ENCODE measurements at places on chromosomes 12 and 14. TPM values are rescaled to one million over a fixed set of nuclear protein-coding genes. Genes with fewer than 3 reads are reported as not detected.
A peak's percentile ranks its signal among the peaks of the same experiment; 100 is the strongest.

DNA sequence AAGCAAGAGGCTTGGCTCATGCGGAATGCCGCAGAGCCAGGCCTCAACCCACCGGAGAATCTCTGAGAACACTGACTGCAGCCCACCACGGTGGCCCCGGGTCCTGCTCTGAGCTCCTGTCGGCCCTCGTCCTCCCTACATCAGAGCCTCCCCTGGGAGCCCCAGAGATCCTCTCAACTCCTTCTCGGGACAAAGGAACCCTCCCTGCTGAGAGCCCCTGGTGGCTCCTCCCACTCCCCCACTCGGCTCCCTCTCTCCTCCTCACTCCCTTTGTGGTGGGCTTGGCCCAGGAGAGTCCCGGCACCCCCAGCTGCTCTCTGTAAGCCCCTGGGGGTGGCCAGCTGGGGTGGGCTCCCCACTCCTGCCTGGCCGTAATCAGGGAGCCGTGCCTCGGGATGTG lies 11.1 kb upstream of the INF2 start:
- peak; percentile 35 for DNase-seq

DNA sequence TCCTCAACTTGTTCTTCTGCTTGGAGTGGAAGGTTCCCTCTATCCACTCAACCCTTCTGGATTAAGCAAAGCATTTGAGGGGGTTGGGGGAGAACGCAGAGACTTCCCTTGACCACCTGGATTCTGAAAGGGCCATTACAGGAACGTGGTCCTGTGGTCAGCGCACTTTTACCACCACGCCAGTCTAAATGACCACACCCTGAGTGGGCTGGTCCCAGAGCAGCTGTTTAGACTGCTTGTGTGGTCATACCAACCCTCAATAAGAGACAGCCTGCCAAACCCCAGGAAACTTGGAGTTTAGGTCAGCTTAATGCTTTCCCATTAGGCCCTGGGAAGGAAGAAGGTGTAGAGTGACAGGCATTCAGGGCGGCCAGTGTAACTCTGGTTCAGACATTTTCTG lies 165.5 kb upstream of the ATP2B1 start:
- DNase-seq = peak; percentile 43

The CRACR2A gene
- 16.8 TPM for total RNA-seq

GRCh38 chr12:22919883-22920282 lies 294.9 kb downstream of the ETNK1 start:
- DNase-seq = no peak

The SMCO3 gene
- total RNA-seq = not detected

DNA sequence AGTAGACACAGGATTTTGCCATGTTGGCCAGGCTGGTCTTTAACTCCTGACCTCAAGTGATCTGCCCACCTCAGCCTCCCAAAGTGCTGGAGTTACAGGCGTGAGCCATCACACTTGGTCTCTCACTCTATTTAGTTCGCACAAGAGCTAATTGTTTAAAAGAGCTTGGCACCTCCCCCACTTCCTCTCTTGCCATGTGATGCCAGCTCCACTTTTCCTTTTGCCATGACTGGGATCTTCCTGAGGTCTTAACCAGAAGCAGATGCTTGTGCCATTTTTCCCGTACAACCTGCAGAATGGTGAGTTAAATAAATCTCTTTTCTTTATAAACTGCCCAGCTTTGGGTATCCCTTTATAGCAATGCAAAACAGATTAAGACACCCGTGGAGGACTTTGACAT lies 200.1 kb upstream of the FRMD6 start:
- no peak for DNase-seq

- no peak for DNase-seq
Measured at GRCh38 chr14:81839056-81839455, 305.4 kb upstream of the SEL1L start.
